ENCODE measurements at places on chromosomes 3 and 15.

- DNase-seq = no peak
Observed at GRCh38 chr3:117184574-117184973, 475.0 kb downstream of the TUSC7 start.

- no peak for DNase-seq
Observed at GRCh38 chr3:5133239-5134018, 11.3 kb downstream of the ARL8B start.

- DNase-seq = peak; percentile 20
Observed at GRCh38 chr3:192566706-192567290, 160.5 kb downstream of the FGF12 start.

DNA sequence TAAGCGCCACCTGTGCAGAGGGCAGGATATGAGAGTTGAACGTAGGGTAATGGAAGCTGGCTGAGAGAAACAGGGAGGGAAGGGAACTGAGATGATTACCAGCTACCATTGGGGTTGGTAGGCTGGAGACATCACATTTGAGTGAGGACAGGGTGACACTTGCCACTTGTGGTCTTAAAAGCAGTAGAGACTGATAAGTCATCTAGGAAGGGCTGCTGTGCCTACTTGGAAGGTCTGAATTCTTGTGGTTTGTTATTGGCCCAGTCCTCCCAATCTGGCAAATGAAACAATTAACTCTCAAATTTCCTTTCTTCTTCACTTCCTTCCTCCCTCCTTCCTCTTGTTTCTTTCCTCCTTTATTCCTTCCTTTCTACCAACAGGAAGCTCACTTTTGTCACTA lies 46.8 kb downstream of the COL6A5 start:
- no peak for DNase-seq

- DNase-seq = no peak
Observed at GRCh38 chr3:52831500-52832301, 1.2 kb upstream of the ITIH4 start.

DNA sequence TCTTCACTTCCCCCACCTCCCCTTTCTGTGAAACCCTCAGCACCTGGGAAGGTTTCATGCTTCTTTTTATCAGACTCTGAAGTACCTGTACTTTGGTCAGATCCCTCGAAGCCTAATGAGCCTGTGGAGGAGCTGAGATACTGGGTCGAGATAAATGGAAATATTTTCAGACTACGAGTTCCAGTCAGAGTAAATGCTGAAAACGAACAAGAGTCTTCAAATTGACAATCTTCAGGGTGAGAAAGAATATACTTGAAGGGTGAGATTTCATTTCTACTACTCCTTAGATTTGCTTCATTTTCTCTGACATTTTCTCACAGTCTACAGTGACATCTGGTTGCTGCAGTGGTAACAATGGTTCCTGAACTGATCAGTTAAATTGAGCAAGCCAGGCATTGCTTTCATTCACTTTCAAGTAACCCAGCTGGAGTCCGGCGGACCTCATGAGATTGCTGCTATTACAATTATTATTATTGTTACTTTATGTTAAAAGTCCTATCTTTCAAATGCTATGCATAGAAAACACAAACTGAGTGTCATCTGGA lies 337.2 kb downstream of the VGLL3 start:
- DNase-seq = no peak

DNA sequence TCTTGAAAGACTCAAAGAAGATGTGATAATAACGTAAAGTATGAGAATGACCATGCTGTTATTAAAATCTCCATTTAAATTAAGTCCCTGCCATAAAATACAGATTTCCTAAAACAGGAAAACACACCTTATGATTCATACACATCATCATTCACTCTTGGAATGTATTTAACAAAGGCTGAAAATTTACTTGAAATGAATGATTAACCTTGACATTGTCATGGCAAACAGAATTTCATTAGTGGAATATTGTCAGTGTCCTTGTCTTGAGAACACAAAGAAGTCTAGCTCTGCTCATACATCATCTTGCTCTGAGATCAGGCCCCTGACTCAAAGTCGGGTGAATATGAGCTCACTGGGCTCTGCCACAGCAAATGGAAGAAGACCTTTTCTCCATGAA lies 313.9 kb downstream of the FGF12 start:
- DNase-seq = no peak

DNA sequence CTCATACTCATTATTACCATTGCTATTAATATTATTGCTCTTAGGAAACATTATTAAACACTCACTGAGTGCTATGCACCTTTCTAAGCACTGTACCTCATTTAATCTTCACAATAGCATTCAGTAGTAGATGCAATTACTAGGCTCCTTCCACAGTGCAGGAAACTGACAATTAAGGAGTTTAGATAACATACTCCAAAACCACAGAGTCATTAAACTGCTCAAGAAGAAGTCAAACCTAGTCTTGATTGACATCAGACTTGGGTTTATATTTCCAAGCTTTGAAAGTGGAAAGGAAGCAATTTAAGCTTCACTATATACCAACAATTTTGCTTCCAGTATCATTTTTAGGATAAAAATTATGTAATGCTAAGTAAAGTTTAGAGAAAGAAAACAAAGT lies 490.1 kb upstream of the ARRDC4 start:
- DNase-seq = no peak

DNA sequence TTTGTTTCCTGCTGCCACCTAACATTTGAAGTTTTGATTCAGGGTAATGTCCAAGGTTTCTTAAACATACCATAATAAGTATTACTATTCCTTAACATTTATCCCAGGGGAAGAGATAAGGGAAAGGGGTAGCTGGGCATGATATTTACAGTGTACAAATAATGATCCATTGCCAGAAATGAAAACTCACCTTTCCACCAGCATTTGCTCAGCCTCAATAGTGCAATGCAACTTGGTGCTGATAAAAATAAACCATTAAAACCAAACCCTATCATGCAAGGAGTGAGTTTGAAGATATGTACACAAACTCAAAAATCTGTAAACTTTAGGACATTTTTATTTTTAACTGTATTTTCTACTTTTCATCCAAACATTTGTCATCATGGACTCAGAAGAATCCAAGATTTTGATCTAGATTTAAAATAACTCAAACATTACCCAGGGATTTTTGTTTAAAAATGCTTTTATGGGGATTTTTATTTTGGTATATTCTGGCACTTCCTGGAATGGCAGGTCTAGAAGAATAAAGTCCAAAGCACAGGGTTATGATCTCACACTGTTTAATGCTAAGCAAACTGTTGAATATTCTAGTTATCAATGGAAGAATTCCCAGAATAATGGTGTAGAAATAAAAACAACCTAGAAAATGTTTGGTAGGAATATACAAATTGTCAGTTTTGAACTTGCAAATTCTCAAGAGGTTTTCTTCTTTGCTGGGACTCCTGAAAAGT lies 32.5 kb upstream of the SLC2A2 start:
- no peak for DNase-seq

- no peak for DNase-seq
Observed at GRCh38 chr3:100556673-100557310, 52.6 kb upstream of the ADGRG7 start.

- no peak for DNase-seq
Observed at GRCh38 chr3:192445770-192446644, 281.3 kb downstream of the FGF12 start.

GRCh38 chr15:90083954-90084607 lies 18.2 kb downstream of the IDH2 start:
- DNase-seq = no peak

DNA sequence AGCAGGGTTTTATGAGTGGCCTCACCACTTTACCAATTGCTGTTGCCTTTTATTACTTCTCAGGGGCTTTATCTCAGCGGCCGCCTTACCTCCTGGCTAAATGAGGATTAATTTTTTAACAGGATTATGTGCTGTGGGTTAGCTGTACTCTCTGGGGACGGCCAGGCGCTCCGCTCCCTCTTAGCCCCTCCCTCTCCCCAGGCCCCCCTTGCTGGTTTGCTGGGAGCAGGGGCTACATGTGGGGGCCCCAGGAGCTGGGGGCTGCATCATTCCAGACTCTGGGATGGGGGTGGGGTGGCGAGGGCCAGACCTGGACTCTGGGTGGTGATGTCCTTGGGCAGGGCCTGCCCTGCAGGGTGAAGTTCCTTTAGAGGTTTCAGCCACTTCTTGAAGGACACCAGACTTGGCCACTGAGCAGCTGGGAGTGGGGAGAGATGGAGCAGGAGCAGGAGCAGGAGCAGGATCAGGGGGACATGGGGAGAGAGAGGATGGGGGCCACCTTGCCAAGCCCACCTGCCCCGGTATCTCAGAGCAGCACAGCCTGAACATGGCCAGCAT lies 196.1 kb downstream of the GOLGA6L6 start:
- DNase-seq = no peak

- no peak for DNase-seq
Observed at GRCh38 chr3:25178672-25179071, 249.4 kb upstream of the RARB start.

- no peak for DNase-seq
Observed at GRCh38 chr3:49642708-49643145, 31.4 kb upstream of the APEH start.

GRCh38 chr3:94693997-94694640 lies 631.3 kb downstream of the NSUN3 start:
- no peak for DNase-seq

DNA sequence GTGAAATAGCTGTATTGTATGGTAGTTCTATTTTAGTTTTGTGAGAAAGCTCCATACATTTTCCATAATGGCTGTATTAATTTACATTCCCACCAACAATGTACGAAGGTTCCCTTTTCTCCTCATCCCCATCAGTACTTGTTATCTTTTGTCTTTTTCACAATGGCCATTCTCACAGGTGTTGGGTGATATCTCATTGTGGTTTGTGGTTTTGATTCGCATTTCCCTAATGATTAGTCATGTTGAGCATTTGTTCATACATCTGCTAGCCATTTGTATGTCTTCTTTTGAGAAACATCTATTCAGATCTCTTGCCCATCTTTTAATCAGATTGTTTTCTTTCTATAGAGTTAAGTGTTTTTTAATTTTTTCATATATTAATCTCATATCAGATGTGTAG lies 931.9 kb downstream of the IGSF11 start:
- no peak for DNase-seq

DNA sequence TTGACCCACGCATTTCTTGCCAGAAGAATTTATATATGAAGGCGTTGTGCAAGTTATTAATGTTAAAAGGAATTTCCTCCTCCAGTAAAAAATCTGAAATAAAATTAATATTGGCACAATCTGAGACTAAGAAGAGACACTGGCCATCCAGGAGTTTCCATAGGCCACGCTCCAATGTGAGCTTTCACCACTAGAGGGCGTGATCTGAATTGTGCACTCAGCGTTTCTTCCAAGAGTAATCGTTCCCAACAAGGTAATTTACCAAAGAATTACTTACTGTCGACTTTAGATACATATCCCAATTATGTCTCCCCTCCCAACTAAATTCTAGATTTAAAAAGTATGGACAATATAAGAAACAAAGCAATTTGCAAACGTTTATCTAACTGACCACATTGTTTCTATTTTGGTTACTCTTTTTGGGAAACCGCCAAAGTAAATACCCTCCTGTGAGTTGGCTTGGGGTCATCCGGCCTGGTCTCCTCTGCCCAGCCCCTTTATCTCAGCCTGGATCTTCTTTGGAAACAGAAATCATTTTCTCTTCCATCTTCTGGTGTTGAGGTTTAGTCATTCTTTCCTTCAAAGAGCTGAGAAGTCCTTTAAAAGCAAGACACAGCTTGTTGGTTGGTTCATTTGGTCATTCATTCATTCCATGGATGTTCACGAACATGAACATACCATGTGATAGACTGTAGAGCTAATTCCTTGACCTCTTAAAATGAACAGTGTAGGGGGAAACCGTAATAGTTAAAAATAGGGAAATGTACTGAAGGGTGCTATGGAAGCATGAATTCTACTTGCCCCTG lies 26.2 kb downstream of the POLR2M start:
- DNase-seq = no peak

- DNase-seq = no peak
Observed at GRCh38 chr3:37330466-37330865, 156.1 kb upstream of the LRRFIP2 start.

DNA sequence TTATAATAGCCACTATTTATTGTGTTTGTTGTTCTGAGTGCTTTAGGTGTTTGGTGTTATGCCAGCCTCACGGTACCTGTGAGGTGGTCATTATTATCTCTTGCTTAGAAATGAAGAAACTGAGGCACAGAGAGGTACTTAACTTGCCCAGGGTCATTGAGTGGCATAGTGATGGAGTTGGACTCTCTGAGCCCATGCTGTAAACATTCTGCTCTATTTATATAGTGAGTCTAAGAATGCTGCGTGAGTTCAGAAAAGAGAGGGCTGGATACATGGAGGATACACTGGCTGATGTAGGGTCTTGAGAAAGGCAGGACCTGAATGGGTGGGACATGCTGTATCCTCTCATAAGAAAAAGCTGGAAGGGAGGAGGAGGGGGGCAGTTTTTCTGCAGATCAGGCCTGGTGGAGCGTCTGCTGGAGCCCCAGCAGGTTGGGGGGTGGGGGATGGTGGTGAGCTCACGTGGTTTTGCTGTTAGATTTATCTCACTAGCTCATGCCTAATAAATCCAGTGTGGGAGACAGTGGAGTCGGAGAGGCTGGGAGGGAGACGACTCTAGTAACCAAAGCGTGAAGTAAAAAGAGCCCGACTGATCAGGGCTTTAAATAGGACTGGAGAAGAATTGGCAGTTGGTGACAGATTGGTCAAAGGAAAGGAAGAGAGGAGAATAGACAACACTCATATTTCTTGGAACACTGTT lies 16.0 kb downstream of the MED12L start:
- no peak for DNase-seq

- DNase-seq = no peak
Observed at GRCh38 chr3:151200586-151200985, 2.4 kb downstream of the GPR171 start.

GRCh38 chr3:69856965-69857705 lies 117.9 kb downstream of the MITF start:
- no peak for DNase-seq

DNA sequence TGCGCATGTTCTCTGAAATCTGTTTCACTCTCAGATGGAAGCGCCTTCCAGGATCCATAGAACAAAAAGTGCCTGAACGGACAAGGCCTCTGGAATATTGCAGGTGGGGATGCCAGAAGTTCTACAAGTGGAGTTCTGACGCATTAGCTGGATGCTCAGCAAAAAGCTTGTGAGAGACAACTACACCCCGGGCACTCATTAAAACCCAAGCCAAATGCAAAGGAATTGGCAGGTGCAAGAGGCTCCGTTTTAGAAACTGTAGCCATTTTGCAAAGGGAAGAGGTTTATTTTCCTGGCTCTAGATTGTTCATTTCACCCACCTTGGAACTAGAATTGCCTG lies 35.2 kb upstream of the SLC24A5 start:
- no peak for DNase-seq

- DNase-seq = no peak
Observed at GRCh38 chr3:194030372-194030771, 105.6 kb upstream of the HES1 start.

GRCh38 chr3:16300881-16301359 lies 35.9 kb downstream of the OXNAD1 start:
- DNase-seq = no peak

DNA sequence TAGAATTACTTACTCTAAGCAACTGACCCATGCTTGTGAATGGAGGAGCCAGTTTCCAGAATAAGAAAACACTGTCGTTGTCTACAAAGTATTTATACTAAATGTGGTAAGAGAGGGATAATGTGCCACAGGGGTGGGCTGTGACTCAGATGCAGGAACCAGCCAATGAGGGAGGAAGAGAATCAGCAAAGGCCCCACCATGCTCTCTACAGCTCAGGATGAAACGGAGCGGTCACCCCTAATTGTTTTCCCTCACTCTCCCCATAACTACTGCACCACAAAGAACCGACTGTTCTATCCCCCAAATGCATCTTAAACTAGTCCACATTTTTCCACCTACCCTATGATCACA lies 44.5 kb downstream of the BFSP2 start:
- no peak for DNase-seq
